Myocyte (in vitro differentiated cells): ENCODE measurements at places on chromosomes 11 and 22.
A peak's percentile ranks its signal among the peaks of the same experiment; 100 is the strongest.

GRCh38 chr11:114211444-114212121, 84.6 kb upstream of the NNMT start:
- DNase-seq = no peak

DNA sequence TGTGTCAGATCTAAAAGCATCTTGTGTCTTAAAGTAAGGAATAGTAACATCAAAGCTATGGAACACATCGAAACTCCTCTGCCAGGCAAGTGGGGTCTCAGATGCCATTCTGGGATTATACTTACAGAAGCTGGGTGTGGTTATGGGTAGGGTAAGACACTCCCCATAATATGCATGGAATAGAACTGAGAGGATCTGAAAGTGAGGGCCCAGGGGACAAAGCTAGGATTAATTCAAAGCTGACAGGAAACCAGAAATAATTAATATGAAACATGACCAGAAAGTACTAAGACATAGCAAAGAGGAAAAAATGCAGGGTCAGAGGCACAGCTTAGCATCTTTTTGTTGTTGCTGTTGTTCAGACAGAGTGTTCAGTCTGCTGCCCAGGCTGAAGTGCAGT, 40.2 kb upstream of the EED start:
- DNase-seq = no peak

- no peak for DNase-seq
Measured at GRCh38 chr11:60754887-60755286, 1.8 kb upstream of the MS4A15 start.

DNA sequence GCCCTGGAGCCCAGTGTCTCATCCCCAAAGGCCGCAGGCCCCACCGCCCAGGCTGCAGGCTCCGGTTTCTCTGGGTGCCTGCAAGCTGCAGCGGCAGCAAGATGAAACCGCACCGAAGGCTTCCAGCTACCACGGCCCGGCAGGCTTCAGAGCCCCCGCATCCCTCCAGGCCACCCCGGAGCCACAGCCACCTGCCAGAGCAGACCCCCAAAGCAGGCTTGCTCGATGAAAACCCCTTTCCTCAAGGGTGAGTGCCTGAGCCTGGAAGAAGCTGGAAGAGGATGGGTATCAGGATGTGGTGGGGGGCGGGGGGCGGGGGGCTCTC, 24.5 kb upstream of the GNB1L start:
- no peak for DNase-seq

DNA sequence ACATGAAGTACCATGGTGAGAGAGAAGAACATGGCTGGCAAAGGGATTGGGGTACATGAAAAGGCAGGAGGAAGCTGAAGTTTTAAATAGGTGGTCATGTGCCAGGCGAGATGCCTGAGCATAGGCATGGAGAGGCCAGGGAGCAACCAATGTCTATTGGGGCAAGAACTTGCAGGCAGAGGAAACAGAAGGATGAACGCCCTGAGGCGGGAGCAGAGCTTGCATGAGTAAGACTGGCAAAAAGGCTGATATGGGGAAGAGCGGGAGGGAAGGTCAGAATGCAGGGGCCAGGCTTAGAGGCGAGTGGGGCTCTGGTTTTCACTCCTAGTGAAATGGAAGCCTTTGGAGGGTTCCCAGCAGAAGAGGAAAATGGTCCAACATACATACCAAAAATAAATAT, 52.5 kb upstream of the VSTM5 start:
- no peak for DNase-seq

- DNase-seq = no peak
Measured at GRCh38 chr11:94588366-94588942, 21.3 kb downstream of the PIWIL4 start.

GRCh38 chr11:36792996-36793914, 195.2 kb upstream of the RAG2 start:
- no peak for DNase-seq

GRCh38 chr11:26983645-26984044, 10.3 kb upstream of the FIBIN start:
- DNase-seq = no peak

GRCh38 chr11:122843281-122844141, 5.2 kb downstream of the CRTAM start:
- DNase-seq = no peak

GRCh38 chr22:28187612-28188011, 268.6 kb upstream of the PITPNB start:
- no peak for DNase-seq

DNA sequence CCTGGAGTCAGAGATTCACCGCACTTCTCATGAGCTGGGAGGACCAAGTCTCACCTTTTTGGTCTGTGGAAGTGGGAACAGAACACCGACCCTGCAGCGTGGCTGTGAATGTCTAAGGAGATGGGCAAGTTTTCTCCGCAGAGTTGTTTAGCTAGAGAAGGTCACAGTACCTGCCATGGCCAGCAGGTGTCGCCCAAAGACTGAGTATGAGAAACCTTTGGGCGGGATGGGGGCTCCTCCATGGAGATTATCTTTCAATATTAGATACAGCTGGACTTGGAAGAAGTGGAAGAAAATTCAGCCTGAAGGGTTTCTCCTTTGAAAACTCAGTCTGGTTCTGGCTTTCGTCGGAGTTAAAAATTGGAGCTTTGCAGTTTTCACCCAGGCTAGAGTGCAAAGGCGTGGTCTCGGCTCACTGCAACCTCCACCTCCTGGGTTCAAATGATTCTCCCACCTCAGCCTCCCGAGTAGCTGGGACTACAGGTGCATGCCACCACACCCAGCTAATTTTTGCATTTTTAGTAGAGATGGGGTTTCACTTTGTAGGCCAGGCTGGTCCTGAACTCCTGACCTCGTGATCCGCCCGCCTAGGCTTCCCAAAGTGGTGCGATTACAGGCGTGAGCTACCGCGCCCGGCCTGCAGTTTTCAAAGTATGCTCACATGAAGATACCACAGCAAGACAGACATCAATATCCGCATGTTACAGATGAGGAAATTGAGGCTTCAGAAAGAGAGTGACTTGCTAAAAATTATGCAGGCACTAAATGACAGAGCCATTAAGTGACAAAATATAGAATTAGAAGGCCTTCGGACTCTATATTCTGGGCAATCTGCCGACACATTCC, 10.7 kb upstream of the DSCAML1 start:
- DNase-seq = peak; percentile 65

GRCh38 chr11:98227278-98227677, 793.5 kb upstream of the CNTN5 start:
- no peak for DNase-seq

DNA sequence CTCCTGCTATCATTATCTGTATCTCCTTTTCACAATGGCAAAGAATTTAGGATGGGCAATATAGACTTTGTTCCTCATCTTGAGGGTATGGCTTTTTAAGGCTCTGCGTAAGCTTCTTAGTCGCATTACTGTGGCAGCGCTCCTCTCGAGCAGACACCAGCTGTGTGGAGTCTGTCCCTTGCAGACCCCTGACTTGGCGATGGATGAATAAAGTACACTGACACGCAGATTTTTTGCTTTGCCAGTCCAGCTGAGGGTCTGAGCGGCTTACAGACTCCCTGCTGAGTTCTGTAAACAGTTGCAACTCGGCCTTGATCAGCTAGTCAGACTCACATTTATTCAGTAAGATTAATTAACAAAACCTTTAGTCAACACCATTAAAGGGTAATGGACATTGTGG, 390.0 kb upstream of the CNTN5 start:
- DNase-seq = no peak

DNA sequence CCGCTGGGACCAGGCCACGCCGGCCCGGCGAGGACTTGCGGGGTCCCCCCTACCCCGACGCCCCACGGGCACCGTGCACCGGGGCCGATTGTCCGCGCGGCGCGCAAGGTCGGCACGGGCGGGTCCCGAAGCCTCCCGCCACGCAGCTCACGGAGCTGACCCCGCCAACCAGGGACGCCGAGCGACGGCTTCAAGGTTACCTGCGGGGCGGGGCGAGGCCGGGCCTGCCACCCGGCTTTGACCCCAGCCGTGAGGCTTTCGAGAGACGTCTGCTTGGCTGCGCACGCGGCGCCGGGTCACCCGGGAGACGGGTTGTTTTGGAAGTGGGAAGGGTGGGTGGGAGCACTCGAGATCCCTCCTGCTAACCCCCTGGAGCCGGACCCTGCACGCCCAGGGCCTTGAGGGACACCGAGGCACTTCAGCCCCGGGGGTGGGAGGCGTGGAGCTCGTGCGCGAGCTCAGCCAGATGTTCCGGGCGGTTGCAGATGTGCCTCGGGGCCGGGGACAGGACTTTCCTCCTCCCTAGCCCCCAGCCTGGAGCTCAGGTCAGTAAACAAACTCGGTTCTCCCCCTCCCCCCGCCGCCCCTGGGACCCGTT, 3.2 kb upstream of the WNT11 start:
- DNase-seq = no peak

DNA sequence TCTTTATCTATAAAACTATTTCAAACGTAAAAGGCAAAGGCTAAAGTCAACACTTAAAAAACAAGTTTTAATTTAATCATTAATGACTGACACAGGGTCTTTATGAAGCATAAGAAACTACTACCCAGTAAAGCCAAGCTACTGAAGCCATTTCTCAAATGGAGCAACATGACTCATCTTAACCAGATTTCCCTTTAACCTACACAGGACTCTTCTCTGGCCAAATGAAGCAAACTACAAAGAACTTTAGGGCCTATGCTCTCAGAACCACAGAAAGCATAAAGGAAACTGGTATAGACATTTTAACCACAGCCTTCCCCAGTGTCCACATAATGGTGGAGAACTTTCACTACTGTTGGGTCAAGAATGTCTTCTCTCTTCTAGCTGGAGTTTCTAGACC, 34.7 kb downstream of the ALG9 start:
- no peak for DNase-seq

DNA sequence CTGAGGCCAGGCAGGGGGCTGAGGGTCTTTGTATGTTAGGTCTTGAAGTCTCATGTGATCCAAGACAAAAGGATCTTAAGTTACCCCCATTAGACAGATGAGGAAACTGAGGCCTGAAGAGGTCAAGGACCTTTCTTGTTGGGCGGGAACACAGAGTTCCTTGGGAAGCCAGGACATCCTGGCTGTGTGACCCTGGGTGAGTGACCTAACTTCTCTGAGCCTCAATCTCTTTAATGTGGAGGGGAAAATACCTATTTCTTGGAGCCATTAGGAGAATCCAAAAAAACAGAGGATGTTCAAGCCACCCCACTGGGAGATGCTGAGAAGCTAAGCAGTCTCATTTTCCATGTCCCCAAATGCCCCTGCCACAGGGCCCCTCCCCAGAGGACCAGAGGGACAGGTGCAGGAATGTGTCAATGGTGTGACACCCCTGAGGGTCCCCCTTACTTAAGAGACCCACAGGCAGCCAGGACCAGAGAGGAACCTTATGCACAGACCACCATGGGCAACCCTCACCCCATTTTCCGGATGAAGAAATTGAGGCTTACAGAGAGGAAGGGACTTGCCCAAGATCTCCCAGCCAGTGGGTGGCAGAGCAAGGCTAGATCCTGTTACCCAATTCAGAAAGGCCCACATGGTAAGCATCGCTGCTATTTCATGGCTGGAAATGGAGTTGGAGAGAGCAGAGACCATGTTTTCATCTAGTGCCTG, 8.0 kb downstream of the RAC2 start:
- DNase-seq = no peak

- DNase-seq = no peak
Measured at GRCh38 chr11:16380941-16381568, 24.7 kb upstream of the SOX6 start.

GRCh38 chr22:31650391-31650790, 11.6 kb downstream of the PISD start:
- no peak for DNase-seq

- DNase-seq = peak; percentile 46
Measured at GRCh38 chr11:128553662-128554362, 33.5 kb downstream of the ETS1 start.

DNA sequence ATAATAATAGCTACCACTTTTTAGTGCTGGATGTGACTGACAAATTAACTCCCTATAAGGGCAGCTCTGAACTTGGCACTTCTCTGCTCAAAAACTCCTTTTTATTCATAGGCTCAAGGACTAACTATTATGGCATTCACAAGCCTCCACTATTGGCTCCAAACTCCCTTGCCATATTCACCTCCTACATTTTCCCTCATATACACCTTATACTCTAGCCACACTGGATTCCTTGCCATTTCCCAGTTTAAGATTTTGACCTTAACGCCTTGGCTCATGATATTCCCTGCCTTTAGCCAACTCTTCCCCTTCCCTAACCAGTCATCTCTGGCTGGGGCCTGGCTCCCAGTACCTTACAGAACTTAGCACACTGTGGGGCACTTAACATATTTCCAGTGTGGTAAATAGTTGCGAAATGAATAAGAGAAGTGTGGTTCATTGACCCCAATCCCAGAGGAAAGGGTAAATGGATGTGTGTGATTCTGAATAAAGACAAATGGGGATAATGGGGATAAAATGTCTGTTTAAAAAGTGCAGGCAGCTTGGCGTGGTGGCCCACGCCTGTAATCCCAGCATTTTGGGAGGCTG, 40.0 kb upstream of the SORL1 start:
- no peak for DNase-seq

DNA sequence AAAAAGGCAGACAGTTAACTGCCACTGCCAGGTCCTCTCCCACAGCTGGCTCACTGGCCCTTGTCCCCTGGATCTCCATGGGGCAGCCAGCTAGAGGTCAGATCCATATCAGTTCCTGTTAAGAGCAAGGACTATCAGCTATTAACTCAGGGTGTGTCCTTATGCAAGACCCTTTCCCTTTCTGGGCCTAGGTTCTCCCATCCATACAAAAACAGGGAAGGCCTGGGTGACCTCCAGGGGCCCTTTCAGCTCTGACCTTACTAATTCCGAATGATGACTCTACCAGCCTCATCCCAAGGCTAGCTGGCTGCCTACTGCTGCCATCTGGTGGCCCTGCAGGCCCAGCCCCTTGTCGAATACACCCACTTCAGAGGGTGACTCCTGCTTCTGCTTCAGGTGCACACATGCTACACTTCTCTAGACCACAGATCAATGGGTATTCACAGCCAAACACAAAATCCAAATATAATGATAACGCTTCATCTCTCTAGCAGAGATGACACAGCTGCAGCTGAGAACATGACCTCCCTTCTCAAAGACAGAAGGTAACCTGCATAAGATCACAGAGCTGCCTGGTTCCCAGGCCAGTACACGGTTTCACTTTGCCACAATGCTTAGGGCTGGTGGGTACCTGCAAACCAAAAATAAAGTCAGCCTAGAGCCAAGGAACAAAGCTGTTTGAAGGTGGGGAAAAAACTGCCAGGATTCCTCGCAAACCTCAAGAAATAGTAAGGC, 34.1 kb downstream of the SERGEF start:
- DNase-seq = peak; percentile 62

DNA sequence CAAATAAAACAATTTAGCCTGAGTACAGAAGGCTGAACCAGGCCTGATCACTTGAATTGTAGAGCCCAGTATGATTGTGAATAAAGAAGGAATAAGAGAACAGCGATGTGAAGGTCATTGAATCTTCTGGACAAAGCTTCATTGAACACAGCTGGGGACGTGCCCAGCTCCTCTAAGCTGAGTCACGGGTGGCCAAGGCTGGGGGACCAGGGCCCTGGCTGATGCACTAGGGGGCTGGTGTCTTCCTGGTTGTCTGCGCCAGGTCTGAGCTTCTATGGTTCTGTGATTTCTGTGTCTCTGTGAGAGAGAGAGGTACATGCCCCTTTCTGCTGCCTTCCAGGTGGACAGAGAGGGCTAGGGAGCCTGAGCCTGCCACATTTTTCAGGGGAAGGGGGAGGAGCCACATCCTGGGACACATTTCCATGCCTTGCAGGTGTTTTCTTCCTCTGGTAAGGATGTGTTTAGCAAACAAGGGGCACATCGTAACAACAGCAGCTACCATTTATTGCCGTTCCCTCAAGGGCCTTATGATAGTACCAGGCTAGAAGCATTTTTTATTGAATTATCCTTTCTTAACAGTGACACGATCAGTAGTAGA, 135.7 kb downstream of the C11orf91 start:
- no peak for DNase-seq

- no peak for DNase-seq
Measured at GRCh38 chr11:44305026-44305469, 4.9 kb downstream of the ALX4 start.

- DNase-seq = no peak
Measured at GRCh38 chr11:130180491-130180890, 20.9 kb downstream of the ST14 start.
